ENCODE measurements at places on chromosomes 7 and 10.
A peak's percentile ranks its signal among the peaks of the same experiment; 100 is the strongest.

GRCh38 chr10:33008499-33009243 lies 50.6 kb upstream of the ITGB1 start:
- peak; percentile 84 for DNase-seq

- DNase-seq: no peak
Observed at GRCh38 chr7:21108182-21108581, 319.7 kb upstream of the SP4 start.

- DNase-seq: peak; percentile 52
Observed at GRCh38 chr10:93062514-93063143, 2.0 kb downstream of the CYP26C1 start.

DNA sequence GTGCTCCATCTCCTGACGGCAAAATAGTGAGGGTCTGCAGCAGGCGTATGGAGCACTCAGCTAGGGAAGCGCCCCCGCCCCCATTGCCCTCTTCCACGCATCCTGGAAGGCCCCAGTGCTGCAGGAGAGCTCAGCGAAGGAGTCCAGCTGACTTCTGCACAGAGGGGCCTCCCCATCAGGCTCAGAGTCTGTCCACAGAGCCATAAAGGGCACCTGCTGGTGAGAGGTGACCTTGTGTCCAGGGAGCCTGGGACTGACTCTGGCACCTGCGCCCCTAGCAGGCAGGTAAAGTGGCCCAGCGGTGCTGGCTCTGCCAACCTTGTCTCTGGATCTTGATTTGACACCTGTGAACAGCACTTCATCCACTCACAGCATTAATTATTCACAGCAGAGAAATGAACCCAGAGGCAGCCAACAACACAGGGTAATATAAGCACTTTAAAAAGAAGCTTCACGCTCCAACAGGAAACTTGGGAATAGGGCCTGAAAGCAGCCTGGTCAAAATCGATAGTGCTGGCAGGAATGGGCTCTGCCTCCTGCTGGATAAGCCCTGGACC lies 59.6 kb downstream of the VOPP1 start:
- DNase-seq: no peak

DNA sequence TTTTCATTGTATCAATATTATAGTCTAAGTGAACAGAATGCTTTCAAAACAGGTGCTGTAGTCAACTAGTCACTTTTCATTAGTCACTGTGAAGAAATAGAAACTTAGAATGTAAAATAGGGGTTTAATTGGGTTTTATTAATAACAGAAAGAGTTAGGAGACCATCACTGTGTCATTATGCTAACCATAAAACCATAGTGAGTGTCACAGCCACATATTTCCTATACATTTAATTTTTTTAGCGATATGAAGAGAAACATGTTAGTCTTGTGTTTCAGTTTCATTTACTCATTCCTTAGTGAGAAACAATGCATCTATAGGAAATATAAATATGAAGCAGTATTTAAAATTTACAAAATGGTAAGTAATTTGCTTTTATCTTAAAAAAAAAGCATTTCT lies 22.2 kb downstream of the SPAG6 start:
- DNase-seq: no peak

DNA sequence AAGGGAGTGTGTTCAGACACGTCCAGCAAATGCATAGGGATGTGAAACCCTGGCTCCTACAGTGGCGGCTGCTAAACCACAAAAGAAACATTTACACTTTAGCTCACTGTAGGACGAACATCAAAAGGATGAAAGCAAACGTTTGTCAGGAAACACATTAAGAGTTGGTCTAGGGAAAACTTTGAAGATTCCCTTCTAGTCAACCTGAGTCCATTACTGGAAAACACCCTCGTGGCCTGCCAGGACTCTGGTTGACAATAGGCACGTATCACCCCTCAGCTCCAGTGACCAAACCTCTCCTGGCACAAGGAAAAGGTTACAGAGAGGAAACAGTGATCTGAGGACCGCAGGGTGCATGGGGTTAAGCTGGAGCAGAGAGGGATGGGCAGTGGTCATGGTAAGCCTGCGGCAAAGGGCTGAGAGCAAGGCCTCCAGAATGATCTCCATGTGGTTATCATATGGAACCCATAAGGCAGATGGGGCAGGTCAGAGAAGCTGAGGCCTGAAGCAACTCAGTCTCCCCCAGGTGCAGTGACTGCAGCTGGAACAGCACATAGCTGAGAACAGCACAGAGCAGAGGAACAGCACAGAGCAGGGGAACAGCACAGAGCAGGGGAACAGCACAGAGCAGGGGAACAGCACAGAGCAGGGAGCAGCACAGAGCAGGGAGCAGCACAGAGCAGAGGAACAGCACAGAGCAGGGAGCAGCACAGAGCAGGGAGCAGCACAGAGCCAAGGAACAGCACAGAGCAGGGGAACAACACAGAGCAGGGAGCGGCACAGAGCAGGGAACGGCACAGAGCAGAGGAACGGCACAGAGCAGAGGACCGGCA lies 49.9 kb downstream of the CHST15 start:
- DNase-seq: no peak

- DNase-seq: no peak
Observed at GRCh38 chr7:143369678-143370651, 7.5 kb upstream of the FAM131B start.

GRCh38 chr10:35399414-35400009 lies 63.2 kb downstream of the CCNY start:
- DNase-seq: peak; percentile 28

GRCh38 chr7:39164887-39165286 lies 187.2 kb downstream of the POU6F2 start:
- no peak for DNase-seq

DNA sequence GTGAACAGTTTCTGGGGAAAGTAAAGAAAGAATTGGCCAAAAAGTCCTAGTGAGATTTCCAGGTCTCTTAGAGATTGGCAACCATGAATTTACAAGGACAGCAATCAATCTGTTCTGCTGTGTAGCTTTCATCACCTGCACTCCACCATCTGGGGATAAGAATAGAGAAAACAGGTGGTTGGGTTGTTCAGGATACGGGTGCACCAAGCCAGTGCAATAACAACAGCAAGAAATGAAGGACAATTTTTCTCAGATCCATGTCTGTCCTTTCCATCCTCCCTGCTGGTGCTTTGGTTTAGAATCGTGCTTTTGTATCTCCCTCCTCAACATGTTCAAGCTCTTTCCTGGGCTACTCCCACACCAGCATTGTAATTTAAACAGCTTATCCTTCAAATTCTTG lies 787.7 kb downstream of the GRID1 start:
- no peak for DNase-seq

DNA sequence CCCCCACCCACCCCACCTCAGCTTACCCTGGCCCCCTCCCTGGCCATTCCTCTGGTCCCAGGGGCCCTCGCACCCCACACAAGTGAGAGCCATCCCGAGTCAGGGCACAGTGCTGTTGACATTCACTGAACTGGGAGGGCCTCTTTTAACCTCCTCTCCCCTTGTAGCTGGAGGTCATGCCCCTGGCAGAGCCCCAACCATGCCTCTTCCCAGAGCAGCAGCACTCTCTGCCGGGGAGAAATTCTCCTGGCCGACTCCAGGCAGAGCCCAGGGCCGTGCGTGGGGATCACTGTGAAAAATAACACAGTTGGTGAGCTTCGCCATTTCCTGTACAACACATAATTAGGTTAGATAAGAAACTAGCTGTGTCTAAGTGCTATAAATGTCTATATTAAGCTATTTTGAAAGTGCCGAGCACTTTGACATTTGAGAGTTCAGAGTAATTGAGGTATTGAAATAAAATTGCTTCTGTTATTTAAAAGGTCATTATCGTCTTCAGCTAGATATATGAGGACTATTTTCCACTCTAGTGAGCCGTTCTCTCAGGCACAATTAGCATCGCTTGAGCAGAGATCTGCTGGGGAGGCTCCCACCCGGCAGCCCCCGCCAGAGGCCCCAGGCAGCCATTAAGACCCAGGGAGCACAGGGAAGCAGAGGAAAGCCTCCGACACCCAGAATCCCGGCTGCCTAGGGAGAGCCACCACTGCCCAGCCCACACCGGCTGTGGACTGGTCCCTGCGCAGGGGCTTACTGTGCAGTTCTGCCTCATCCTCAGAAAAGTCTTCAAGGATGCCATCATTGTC lies 62.4 kb upstream of the LRRC18 start:
- DNase-seq: peak; percentile 72

GRCh38 chr7:94001396-94001795 lies 2.8 kb downstream of the BET1 start:
- no peak for DNase-seq

DNA sequence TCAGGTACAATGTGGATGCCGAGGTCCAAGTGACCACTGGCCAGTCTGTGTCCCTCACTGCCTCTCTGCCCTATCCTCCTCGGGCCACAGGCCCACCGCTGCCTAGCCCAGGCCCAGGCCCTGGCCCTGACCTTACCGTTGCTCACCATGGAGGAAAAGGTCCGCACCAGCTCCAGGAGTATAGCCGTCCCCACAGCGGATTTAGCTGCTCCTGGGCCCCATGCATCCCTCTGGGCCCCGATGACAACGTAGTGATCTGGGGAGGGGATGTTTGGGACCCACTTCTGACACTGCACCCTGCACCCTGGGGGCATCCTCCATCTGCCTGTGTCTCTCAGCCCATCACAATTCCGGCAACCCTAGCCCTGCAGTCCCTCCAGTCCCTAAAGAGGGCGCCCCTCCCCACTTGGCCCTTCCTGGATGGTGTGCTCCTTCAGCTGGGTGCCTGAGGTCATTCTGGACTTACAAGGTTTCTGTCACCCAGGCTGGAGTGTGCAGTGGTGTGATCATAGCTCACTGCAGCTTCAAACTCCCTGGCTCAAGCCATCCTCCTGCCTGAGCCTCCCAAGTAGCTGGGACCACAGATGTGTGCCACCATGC lies 12.1 kb downstream of the TFR2 start:
- peak; percentile 35 for DNase-seq

- DNase-seq: peak; percentile 19
Observed at GRCh38 chr7:155533120-155533826, 13.1 kb downstream of the CNPY1 start.

DNA sequence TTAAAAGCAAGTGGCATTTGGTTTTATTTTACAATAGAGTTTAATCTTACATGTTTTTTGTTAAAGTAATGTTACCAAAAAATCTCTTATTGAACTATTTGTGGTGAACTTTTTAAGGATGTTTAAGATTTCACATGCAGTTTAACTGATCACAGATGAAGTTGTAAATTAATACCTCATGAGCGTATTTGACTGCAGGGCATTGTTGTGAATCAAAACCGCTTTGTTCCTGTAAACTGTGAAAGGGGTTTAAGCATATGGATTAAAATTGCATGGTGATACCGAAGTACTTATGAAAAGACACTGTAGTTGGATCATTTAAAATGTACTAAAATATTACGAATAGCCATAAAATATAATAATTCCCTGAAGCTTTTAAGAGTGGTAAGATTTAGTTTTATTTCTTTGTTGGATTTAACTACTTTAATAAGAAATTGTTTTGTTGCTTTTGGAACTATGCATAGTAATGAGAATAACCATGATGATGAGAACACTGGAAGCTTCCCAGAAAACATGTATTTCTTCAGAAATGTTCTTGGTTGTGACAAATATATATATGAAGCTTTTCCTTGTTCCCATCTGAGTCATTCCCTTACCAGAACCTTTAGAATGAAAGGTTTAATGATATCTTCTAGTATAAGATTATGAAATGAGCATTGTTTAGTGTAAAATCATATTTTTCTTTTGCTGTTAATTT lies 131.3 kb downstream of the ADK start:
- DNase-seq: no peak

GRCh38 chr7:21754963-21755362 lies 190.7 kb downstream of the CDCA7L start:
- DNase-seq: no peak

- peak; percentile 51 for DNase-seq
Observed at GRCh38 chr7:143882604-143883078, 19.3 kb downstream of the TCAF1 start.

- DNase-seq: no peak
Observed at GRCh38 chr10:89522463-89522862, 12.9 kb downstream of the SLC16A12 start.

GRCh38 chr7:38300175-38300574 lies 26.7 kb upstream of the TARP start:
- no peak for DNase-seq

DNA sequence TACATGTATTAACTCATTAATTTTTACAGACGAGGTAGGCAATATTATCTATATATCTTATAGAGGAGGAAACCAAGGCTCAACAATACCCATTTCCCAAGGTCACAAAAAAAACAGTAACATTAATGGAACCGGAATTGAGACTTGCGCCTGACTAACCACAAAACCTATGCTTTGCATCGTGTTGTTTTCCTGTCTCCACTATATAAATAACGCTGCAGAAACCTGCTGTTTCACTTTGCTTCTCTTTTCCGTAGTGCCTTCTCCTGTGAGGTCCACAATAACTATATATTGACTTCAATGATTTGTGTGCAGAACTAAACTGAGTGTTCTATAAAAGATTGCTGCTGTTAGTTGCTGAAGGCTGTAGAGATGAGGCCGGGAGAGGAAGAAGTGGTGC lies 97.7 kb upstream of the RPA3 start:
- DNase-seq: no peak

GRCh38 chr7:158650821-158651225 lies 53.8 kb downstream of the NCAPG2 start:
- no peak for DNase-seq

DNA sequence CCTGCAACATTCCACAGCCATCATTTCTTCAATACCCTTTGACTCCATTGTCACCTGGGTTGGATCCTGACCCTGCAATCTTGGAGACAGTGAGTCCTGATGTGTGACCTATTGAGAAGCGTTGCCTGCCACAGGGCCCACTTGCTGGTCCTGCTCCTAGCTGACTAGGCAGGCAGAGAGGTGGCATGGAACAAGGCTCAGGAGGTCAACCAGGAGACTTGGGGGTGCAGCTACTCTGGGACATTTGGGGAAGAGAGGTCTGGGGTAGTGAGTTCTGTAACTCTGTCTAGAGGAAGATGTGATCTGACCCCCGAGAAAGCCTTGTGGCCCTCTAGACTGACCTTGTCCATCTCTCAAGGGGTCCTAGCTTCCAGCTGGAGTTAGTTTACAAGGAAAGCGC lies 1.8 kb downstream of the ZMIZ2 start:
- no peak for DNase-seq

DNA sequence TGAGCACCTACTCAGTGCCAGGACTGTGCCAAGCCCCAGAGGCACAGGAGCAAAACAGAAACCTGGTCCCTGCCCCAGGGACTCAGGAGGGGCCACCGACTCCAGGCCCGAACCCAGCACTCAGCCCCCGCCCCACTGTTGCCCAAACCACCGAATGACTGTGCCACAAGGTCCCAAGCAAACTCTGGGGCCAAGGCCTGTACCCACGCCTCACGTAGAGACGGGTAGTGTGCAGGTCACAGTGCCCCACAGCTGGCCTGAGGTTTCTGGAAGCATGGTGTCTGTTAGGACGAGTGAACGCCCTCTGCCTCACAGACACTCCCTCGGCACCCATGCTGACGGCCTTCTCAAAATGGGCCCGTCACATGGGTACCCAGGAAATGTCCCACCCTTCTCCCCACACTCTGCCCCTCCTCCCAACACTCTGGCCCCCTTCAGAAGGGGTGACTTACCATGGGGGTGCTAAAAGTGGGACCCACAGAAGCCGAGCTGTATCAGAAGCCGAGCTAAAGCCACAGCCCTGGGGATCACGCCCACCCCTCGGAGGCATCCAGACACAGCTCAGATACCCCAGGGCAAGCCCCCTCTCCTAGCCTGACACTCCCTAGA lies 44.2 kb downstream of the CTBP2 start:
- DNase-seq: no peak
